Muscle of leg (tissue), 16 donors: ENCODE measurements at places on chromosomes 6 and 20. TPM values are rescaled to one million over a fixed set of nuclear protein-coding genes. Genes with fewer than 3 reads are reported as not detected.

TRAPPC3L gene
- 0.09 TPM for total RNA-seq

MLN gene
- not detected for total RNA-seq

ESR1 gene
- total RNA-seq = 0.44 TPM

PACRG gene
- total RNA-seq = 1.8 TPM

HLA-DRB5 gene
- 8.4 TPM for total RNA-seq

ALDH8A1 gene
- 1.1 TPM for total RNA-seq

CDH4 gene
- 0.66 TPM for total RNA-seq

OPRM1 gene
- total RNA-seq = not detected

FAM209B gene
- total RNA-seq = 0.13 TPM

ELOVL4 gene
- total RNA-seq = 2.7 TPM

TNFAIP3 gene
- 6.6 TPM for total RNA-seq

PAQR8 gene
- total RNA-seq = 4.7 TPM

TRIM10 gene
- total RNA-seq = 0.18 TPM
